ENCODE measurements at places on chromosomes 13 and 19.

- peak; percentile 99 for DNase-seq
These were observed 156.2 kb downstream of the SIPA1L3 start for GRCh38 chr19:38062959-38063761.

DNA sequence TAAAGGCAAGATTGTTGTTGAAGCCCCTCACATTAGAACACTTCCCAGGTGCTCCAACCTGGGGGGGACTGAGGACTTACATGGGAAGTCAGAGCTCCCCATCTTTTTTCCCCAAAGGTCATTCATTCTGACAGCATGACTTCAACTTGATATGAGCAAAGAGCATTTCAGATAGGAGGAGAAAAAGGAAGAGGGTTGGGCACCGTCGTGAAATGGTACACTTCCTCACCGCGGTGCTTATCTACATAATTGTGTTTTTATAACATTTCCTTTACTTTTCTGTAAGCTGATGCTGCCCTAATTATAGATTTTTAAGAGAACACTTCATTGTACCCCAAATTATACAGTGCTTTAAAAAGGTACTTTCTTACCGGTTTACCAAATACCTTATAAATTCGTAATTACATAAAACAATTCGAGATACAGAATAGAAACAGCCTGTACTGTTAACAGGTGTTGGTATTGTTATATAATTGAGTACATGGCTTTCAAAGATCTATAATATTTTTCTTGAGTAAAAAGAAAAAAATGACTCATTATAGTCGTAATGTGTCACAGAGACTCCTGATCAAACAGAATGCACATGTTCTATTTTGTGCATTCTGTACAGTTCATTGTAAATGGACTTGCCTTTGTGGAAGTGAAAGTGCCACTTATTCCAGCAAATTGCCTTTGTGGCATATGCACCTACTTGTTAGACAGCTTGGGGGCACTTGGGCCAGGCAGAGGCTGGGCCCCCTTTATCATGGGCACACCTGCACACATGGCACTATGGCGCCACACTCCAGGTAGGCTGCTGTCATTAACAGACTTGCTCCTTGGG, 81.8 kb downstream of the GGACT start:
- DNase-seq: peak; percentile 96

GRCh38 chr13:112902101-112902651, 66.8 kb upstream of the MCF2L start:
- no peak for DNase-seq

DNA sequence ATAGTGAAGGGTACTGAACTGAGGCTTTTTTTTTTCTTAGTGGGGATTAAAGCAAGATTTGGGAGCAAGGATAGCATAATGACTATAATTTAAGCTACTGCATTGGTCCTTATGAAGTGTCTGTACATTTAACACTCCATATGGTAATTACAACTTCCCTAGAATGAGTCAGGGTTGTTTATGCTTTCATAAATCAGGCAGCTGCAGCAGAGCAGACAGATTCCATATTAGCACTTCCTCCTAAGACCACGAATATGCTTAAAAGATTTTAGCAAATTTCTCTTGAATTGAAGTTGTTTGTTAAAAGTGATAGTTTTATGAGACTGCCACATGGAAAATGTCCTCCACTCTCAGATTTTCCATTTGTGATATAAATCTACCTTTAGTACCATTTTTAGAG, 401.1 kb upstream of the SPRY2 start:
- no peak for DNase-seq

GRCh38 chr19:31913103-31913661, 432.2 kb upstream of the ZNF507 start:
- no peak for DNase-seq

- no peak for DNase-seq
These were observed 72.1 kb downstream of the SLC7A1 start for GRCh38 chr13:29523199-29523961.

- DNase-seq: no peak
These were observed 1007.2 kb downstream of the PCDH9 start for GRCh38 chr13:66222926-66223325.

DNA sequence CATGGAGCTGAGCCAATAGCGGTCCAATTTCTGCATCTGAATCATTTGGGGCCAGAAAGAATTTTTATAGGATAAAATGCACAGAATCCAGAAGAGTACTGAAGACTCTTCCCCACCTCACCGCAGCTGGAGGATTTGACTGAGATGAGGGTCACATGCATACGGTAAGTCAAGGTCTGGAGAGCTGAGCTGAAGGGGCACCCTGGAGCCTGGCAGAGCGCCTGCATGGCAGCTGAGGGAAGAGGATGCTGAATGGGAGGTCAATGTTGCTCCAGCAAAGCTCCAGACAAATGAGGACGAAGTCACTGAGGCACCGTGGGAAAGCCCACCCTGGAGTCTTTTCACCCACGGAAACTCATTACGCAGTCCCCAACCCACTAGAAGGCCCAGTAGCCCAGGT, 43.4 kb upstream of the ATP12A start:
- DNase-seq: no peak

GRCh38 chr13:106596275-106596937, 28.5 kb upstream of the ARGLU1 start:
- no peak for DNase-seq

DNA sequence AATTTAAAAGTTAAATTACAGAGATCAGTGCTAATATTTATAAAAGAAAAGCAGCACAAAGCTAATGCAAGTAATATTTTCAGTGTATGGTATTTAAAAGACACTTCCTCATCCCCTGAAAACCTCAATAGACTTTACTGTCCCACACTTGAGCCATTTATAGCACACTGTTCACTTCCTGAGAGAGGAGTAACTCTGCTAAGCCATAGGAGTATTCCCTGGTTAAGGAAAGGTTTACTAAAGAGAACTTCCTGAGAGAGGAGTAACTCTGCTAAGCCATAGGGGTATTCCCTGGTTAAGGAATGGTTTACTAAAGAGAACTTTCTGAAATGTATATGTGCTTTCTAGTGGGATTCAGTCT, 159.4 kb downstream of the NHLRC3 start:
- no peak for DNase-seq

GRCh38 chr13:76733671-76734070, 152.5 kb downstream of the KCTD12 start:
- no peak for DNase-seq

GRCh38 chr13:93243375-93244063, 16.9 kb downstream of the GPC6 start:
- no peak for DNase-seq

GRCh38 chr19:29372461-29372860, 153.3 kb upstream of the VSTM2B start:
- DNase-seq: no peak

Measured in NCI-H146 (cell line).